ENCODE measurements at places on chromosomes 12 and 14.

DNA sequence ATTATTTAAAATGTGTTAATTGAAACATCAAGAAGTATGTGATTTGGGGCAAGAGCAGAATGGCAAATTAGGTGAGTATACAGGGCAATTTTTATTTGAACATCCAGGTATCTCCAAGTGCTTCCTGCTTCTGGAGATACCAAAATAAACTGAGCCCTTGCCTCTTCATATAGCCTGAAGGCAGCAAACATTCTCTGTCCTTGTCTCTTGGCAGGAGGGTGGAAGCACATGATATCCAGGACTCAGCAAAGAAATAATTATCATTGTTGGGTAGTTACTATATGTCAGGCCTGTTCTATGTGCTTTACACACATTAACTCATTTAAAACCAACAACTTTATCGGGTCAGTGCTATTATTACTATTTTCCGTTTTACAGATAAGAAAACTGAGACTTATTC lies 12.5 kb downstream of the LIN7A start:
- DNase-seq: no peak

DNA sequence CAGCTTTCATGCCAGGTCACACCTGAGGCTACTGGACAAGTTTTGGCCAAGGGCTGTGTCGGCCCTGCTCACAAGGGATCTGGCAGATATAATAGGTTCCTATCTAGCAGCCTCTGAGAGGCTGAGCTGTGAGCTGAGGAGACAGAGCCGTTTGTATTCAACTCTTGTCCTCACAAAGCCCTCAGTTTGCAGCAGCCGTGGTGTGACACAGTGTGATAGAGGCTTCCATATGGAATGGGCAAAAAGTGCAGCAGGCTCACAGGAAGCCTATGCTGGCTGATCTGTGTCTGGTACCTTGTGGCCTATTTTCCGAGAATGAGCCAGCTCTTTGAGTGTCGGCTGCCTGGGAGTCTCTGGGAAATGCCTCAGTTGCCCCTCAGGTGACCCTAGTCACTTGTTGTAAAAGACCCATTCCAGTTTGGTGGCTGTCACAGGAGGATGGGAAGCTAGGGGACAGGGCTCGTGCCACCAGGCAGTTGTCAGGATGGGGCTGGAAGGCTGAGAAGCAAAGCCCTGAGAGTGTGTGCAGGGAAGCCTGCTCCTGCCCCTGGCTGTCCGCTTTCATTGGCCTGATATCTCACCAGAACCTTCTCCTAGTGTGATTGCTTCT lies 16.1 kb downstream of the VRTN start:
- DNase-seq: no peak

DNA sequence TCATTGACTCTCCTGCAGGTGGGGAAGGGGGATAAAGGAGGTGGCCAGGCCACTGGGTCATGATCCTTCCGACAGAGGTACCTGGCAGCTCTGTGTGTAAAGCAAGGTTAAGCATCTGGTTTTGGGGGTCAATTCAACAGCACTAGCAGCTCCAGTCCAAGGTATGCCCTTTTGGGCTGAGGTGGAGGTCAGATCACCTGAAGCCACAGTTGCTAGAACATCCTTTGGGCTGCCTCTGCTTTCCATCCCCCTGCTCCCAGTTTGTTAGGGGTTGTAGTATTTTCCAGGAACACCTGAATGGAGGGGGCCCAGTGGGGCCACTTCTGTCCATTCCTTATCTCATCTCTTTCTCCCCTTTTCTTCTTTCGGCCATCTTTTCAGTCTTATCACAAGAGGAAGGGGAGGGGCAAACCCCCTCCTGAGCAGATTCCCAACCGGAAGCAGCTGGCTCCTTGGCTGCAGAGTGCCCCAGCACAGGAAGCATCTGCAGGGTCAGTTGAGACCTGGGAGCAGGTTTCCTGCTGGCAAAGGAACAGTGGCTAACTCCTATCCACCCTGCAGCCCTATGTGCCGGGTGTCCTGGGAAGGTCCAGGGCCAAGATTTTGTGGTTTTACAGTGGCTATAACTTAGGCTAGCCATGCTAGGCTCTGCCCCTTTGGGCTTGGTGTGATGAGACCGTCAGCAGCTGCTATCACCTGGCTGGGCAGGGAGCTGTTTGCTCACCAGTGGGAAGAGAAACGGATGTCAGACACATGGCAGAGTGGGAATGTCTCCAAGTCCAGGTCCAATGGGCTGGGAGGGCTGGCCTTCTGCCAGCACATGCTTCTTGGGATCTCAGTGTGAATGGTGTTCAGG lies 40.2 kb downstream of the SH2B3 start:
- peak; percentile 53 for DNase-seq

GRCh38 chr12:43148691-43149090 lies 403.3 kb downstream of the ADAMTS20 start:
- no peak for DNase-seq

GRCh38 chr14:99012703-99013102 lies 259.3 kb downstream of the BCL11B start:
- no peak for DNase-seq

- DNase-seq: peak; percentile 41
Observed at GRCh38 chr12:131138638-131139362, 185.1 kb downstream of the ADGRD1 start.

- no peak for DNase-seq
Observed at GRCh38 chr12:51190820-51191219, 17.9 kb upstream of the TFCP2 start.

DNA sequence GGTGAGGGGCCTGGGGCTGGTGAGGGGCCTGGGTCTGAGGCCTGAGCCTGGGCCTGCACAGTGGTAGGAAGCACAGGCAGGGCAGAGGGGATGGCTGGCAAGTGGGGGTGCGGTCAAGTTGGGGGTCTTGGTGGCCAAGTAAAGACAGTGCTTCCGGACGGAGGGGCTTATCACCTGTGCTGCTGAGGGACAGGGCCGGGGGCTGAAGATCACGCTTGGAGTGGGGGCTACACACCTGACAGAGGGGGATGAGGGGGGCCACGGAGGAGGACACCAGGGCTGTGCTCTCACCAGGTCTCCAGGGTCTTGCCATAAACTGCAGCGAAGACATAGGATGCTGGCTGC lies 12.2 kb downstream of the TEDC1 start:
- no peak for DNase-seq

GRCh38 chr12:131947482-131948027 lies 2.2 kb upstream of the EP400 start:
- peak; percentile 59 for DNase-seq

- peak; percentile 32 for DNase-seq
Observed at GRCh38 chr14:96589577-96589976, 87.4 kb downstream of the PAPOLA start.

GRCh38 chr12:109664402-109664801 lies 49.2 kb upstream of the FAM222A start:
- no peak for DNase-seq

DNA sequence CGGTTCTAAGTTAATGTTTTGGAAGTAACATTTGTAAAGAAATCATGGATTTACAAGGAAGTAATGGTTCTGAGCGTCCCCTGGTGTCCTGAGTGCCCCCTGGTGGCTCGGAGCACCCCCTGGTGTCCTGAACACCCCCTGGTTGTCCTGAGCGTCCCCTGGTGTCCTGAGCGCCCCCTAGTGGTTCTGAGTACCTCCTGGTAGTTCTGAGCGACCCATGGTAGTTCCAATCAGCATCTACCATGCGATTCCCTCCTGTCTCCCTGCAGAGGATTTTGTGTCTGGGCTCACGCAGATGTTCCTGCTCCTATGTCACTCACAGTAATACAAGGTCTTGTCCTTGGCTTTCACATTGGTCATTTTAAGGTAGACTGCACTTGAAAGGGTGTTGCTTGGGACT lies 1352.9 kb downstream of the TMEM121 start:
- DNase-seq: peak; percentile 74

DNA sequence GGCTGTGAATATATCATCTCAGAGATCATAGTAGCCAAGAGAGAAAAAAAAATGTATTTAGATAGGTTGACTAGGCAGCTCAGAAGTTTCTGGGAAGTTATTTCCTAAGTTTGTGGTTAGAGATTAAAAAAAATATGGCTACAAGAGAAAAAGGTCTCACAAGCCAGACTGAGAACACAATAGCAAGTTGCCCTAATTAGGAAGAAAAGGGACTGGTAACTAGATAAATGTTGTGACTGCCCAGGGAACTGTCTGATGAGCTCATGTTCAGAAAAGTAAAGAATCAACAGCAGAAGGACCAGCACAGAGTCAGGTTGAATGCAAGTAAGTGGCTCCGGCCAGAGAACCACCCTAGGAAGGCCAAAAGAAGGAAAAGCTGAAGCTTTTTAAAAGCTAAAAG lies 256.6 kb downstream of the PRKD1 start:
- no peak for DNase-seq

DNA sequence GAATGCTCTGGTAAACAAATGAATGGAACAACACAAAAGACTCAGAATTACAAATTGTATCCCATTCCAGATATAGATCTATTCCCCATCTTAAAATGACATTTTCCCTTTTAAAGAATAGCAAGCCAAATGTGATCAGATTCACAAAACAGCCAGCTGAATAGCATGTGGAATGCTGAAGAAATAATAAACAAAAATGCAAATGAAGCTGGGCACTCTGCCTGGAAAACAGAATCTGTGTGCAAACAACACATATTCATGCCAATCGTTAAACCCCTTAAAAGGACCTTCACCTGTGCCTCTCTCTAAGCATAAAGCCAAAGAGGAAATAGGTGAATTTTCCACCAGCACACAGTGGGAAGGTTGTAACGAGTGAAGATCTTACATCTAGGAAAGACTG lies 67.9 kb upstream of the PDZRN4 start:
- DNase-seq: no peak
